ENCODE measurements at places on chromosomes 5 and 9. TPM values are rescaled to one million over a fixed set of nuclear protein-coding genes. Genes with fewer than 3 reads are reported as not detected.

GALNT12 gene
- 12.9 TPM for total RNA-seq

TXNDC8 gene
- total RNA-seq: not detected

NAIP gene
- 5.8 TPM for total RNA-seq

TSSK1B gene
- 0.13 TPM for total RNA-seq

CARD6 gene
- 20.9 TPM for total RNA-seq

PCDHAC1 gene
- total RNA-seq: 0.06 TPM

SLC25A48 gene
- total RNA-seq: not detected

SLC4A9 gene
- not detected for total RNA-seq

CDKN2A gene
- total RNA-seq: 10.7 TPM

HRCT1 gene
- total RNA-seq: 2.2 TPM

CXCL14 gene
- not detected for total RNA-seq

DOLPP1 gene
- 8.6 TPM for total RNA-seq

OTULINL gene
- total RNA-seq: not detected

PCDHA7 gene
- total RNA-seq: 0.13 TPM

IPO11 gene
- total RNA-seq: 24.3 TPM

ADAMTS16 gene
- not detected for total RNA-seq

C1QTNF3 gene
- total RNA-seq: 0.79 TPM

CNTNAP3B gene
- 25.0 TPM for total RNA-seq

PCDHGA2 gene
- total RNA-seq: 1.7 TPM

ACSL6 gene
- total RNA-seq: 0.25 TPM

FBN2 gene
- 18.4 TPM for total RNA-seq

C9 gene
- total RNA-seq: 0.25 TPM

BTNL8 gene
- not detected for total RNA-seq

ARHGEF28 gene
- 18.7 TPM for total RNA-seq

WWC1 gene
- 0.66 TPM for total RNA-seq

MXD3 gene
- total RNA-seq: 10.4 TPM

SLC1A3 gene
- 0.19 TPM for total RNA-seq

SLC6A18 gene
- total RNA-seq: not detected

GCNT4 gene
- total RNA-seq: 3.5 TPM

NIPAL4 gene
- not detected for total RNA-seq

CDHR2 gene
- total RNA-seq: not detected

NDUFAF2 gene
- total RNA-seq: 34.3 TPM

PCDHAC2 gene
- 0.31 TPM for total RNA-seq

ECM2 gene
- 8.2 TPM for total RNA-seq

BRD8 gene
- 38.8 TPM for total RNA-seq

SLC6A7 gene
- total RNA-seq: not detected

PCA3 gene
- 0.26 TPM for total RNA-seq

SH3GL2 gene
- total RNA-seq: not detected

PSMD5 gene
- 21.5 TPM for total RNA-seq

SKP1 gene
- total RNA-seq: 479 TPM

ABO gene
- total RNA-seq: not detected

FOXD4L3 gene
- total RNA-seq: not detected

All from aortic smooth muscle cell (primary cell).